Bronchial epithelial cell (primary cell): ENCODE measurements at places on chromosomes 2 and 18. TPM values are rescaled to one million over a fixed set of nuclear protein-coding genes. Genes with fewer than 3 reads are reported as not detected.

- DNase-seq = no peak
Observed at GRCh38 chr2:55213822-55214221, 18.3 kb downstream of the CLHC1 start.

Gene TRIM43
- under 0.01 TPM in 1 of 2 replicates, not detected in the other for total RNA-seq

- DNase-seq = no peak
Observed at GRCh38 chr18:69882965-69883668, 64.6 kb downstream of the CD226 start.

Gene IL1F10
- total RNA-seq = not detected in 2 replicates

Gene TOGARAM2
- total RNA-seq = under 0.01 TPM in 1 of 2 replicates, not detected in the other

Gene CLIP4
- 102 and 144 TPM in 2 replicates for total RNA-seq

GRCh38 chr2:73426176-73426575, 40.5 kb downstream of the ALMS1 start:
- DNase-seq = no peak

Gene ERMN
- not detected in 2 replicates for total RNA-seq

GRCh38 chr2:41941831-41942230, 106.0 kb upstream of the PKDCC start:
- no peak for DNase-seq

GRCh38 chr2:144330951-144331673, 188.8 kb downstream of the ZEB2 start:
- DNase-seq = peak; percentile 29

Gene PASK
- total RNA-seq = 2.8 and 2.9 TPM in 2 replicates

DNA sequence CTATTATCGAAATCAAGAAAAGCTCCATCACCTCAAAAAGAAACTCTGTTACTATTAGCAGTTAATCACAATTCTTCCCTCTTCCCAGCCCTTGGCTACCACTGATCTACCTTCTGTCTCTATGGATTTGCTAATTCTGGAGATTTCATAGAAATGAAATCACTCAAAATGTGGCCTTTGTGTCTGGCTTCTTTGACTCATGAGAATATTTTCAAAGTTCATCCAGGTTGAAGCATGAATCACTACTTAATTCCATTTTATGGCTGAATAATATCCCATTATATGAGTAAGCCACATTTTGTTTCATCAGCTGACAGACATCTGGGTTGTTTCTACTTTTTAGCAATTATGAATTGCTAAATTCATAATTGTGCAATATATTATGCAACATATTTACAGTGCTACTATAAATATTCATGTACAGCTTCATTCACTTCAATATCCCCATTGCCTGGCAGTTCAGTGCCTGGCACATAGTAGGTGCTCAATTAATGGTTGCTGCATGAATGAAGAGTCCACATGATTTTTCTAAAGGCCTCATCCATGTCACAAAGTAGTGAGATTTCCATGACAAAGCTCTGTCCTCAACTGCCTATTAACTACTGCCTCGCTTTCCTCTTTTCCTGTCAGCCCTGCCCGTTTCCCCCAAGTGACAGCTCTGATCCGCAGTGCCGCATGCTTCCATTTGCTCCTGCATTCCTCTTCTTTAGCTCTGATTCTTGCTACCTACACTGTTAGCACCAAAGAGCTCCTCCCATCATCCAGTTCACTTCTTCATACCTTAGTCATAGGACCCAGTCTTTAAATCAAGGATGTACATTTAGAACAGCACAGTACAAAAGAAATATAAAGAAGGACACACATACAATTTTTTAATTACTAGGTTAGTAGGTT, 32.8 kb downstream of the CCDC93 start:
- peak; percentile 99 for DNase-seq

Gene CD302
- total RNA-seq = 0.13 and 0.26 TPM in 2 replicates

- DNase-seq = no peak
Observed at GRCh38 chr2:119644186-119644585, 34.8 kb upstream of the TMEM177 start.

DNA sequence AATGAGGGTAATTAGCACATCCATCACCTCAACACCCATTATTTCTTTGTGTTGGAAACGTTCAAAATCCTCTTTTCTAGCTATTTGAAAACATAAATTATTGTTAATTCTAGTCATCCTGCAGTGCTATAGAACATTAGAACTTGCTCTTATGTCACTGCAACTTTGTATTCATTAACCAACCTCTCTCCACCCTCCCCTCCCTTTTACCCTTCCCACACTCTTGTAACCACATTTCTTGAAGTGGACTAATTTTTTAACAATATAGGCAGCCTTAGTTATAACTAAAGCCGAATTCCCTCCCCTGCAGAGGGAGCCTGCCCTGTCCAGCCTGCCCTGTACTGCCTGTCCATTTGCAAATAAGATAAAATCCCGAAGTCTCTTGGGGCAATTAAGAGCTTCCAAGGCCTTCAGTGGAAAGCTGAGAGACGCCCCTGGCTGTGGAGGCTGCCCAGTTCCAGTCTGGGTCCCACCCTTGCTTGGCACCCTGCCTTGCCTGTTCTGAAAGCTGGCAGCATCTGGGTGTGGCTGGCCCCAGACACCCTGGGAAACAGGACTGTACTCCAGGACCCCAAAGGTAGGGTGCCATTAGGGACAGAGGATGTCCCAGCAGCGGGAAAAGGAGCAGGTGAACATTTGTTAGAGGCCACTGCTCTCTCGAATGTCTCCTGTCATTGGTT, 65.1 kb downstream of the MEX3C start:
- DNase-seq = no peak

- no peak for DNase-seq
Observed at GRCh38 chr2:170712653-170713542, 2.2 kb upstream of the SP5 start.

- DNase-seq = no peak
Observed at GRCh38 chr2:169676357-169676756, 17.8 kb downstream of the CFAP210 start.

Gene SCYGR4
- total RNA-seq = not detected in 2 replicates

DNA sequence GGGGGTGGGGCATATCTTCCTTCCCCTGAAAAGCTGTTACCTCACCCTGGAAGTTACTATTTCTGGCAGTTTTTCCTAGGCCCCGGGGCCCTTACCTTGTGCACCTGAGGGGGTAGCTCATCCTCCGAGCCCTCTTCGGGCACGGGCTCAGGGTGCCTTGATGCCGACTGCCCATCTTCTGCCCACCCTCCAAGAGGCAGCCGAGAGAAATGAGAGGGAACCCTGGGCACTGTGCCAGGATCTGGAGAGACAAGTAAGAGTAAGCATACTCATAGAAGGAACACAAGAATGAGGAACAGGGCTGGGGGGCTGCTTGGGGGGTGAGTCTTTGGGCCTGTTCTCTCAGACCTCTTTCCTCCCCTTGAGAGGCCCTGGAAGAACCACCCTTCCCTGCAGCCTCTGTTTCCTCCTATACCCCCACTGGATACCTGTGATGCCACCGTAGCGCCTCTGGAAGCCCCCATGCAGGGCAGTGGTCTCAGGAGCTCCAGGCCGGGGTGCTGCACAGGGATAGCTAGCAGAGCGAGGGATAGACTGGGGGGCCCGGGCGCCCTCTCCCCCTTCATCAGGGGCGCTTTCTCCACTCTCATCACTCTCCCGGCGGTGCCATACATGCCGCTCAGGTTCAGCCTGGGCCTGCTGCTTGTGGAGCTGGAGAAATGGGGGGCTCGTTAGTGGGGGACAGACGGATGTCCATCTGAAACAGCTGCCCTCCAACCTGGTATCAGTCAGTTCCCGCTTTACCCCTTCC, 2.1 kb upstream of the ABCB6 start:
- no peak for DNase-seq

DNA sequence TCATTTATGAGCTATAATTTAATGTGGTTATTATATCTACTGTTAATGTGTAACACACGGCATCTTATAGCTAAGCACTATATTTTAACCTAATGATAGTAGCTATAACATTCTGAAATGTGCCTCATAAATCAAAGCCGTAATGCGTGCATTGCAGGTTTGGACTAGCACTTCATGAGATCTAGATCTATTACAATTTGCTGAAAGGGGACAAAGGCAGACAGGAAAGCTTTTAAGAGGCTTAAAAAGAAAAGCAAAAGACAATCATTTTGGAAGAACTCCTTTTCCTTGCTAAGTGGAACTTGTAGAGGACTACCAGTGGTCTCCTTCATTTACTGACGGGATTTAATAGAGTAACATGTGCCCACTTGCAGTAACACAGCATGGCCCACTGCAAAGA, 213.1 kb downstream of the NBAS start:
- no peak for DNase-seq

DNA sequence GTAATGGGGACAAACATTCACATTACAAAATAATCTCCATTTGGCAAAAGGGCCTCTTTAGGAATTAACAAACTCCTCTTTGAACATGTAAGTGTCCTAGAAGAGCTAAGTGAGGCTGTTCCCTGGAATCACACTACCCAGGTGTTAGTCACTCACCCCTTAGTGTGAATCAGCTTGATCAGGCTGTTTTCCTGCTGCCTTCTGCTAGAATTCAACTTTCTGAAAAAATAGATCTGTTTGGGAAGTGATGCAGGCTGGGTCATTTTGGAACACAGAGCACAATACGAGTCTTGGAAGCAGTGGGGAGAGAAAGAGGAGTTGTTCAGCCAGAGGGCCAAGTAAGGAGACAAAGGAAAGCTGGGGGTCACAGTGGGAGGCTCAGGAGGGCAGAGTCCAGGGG, 40.0 kb downstream of the TTC32 start:
- peak; percentile 76 for DNase-seq

GRCh38 chr2:52264488-52264887, 1232.6 kb upstream of the NRXN1 start:
- no peak for DNase-seq

GRCh38 chr2:195984923-195985726, 83.5 kb downstream of the DNAH7 start:
- no peak for DNase-seq

DNA sequence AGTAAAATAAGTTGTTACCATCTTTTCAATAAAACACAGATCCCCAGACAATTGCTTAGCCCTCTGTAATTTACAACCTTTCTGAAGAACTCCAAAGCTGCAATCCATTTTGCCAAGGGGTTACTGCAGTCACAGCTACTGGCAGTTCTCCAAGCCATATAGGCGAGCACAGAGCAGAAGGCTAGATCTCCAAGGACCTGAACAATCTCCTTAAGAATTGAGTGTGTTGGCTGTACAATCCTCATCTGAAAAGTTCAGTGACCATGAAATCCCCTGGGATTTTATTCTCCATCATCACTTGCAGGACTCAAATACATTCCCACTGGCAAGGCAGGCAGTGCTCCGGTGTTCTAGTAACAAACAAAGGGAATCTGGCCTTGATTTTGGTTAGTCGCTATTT, 103.9 kb upstream of the LRP1B start:
- DNase-seq = no peak

GRCh38 chr2:238505119-238505891, 78.6 kb downstream of the ASB1 start:
- DNase-seq = no peak

Gene CHPF
- total RNA-seq = 52.7 and 85.5 TPM in 2 replicates

- peak; percentile 81 for DNase-seq
Observed at GRCh38 chr18:48928787-48929186, 22.0 kb downstream of the SMAD7 start.

Gene TNFAIP6
- 0.13 and 2.6 TPM in 2 replicates for total RNA-seq

DNA sequence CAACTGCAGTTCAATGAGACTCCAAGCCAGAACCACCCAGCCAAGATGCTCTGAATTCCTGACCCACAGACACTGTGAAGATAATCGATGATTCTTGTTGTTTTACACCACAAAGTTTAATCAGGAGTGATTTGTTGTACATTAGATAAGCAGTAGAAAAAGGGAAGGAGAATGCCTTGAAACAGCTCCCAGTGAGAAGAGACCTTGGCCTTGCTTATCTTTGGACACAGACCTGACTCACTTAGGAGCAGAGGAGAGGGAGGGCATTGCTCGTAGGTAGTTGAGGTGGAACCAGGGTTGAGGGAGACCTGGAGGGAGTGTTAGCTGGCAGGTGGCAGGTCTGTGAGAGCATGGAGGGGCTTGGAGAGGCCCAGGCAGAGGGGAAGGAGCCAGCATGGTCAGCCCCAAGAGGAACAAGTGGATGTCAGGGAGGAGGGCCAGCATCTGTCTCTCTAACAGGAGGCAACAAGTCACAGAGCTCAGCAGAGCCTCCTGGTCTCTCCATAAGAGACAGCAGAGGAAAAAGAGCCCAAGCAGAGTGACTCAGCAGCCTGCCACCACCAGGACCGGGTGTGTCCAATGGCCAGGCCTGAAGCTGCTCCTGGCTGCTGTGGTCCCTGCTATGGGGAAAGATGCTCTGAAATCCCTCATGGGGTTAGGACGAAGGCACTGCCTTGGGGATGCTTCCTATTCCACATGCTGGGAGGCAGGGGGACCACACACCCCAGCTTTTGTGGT, 161.6 kb upstream of the CAPN13 start:
- no peak for DNase-seq

DNA sequence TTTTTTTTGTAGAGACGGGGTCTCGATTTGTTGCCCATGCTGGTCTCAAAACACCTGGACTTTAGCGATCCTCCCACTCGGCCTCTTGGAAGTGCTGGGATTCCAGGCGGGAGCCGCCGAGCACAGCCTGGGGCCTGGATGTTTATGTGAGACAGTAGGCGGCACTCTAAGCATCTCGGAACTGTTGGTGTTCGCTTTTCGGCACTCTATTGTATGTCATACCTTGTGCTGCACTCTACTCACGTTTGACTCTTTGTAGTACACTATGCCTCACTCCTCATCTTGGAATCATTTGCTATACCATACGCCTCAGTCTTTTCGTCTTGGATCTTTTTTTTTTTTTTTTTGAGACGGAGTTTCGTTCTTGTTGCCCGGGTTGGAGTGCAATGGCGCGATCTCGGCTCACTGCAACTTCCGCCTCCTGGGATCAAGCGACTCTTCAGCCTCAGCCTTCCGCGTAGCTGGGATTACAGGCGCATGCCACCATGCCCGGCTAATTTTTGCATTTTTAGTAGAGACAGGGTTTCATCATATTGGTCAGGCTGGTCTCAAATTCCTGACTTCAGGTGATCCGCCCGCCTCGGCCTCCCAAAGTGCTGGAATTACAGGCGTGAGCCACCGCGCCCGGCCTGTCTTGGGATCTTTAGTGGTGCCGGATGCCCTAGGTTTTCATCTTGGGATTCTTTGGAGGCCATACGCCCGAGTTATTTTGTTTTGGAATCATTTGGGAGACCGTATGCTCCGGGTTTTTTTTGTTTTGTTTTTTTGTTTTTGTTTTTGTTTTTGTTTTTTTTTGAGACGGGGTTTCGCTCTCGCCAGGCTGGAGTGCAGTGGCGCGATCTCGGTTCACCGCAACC, 24.2 kb upstream of the ZDBF2 start:
- no peak for DNase-seq

DNA sequence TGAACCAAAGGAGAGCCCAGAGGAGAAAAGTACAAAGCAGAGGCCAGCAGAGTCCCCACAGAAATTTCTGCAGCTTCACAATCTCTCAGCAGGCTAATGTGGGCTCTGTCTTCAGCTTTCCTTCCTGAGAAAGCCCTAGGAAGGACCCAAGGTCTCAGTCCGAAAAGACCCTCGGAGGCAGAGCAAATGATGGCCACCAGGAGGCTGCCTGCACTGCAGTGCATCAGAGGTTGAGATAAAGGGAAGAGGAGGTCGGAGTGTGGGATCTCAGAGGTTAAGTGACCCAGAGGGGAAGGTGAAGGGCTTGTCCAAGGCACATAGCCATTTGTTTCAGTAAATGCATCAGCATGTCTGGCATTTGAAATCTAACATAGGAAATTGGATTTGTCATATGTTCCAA, 299.1 kb upstream of the SLC14A2 start:
- DNase-seq = no peak
